NCI-H2171 (cell line): ENCODE measurements at places on chromosomes 6 and 20.

DNA sequence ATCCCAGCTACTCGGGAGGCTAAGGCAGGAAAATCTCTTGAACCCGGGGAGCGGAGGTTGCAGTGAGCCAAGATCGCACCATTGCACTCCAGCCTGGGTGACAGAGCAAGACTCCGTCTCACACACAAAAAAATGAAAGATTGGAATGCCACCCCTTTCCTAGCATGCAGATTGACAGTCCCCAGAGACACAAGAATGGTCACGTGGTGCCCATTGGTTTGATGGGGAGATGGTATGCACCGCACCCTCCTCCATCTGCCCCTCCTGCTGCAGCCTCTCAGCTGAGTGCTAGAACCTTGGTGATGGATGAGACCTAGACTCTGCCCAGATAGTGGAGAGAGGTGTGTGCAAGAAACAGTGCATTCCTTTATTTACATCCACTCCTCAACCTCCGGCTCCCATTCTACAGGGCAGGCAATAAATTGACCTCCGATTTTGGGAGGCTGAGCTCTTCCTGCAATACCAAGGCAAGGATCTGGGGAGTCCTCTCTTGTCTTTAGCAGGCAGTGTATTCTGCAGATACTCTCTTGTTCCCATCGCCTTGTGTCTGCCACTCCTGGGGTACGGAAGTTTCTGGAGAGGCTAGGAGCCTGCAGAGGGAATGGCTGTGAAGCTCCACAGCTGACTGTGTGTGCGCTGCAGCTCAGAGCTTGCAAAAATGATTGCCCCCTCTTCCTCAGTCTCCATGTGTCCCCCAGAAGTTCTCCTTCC lies 1.1 kb upstream of the RNF24 start:
- DNase-seq, result no peak

DNA sequence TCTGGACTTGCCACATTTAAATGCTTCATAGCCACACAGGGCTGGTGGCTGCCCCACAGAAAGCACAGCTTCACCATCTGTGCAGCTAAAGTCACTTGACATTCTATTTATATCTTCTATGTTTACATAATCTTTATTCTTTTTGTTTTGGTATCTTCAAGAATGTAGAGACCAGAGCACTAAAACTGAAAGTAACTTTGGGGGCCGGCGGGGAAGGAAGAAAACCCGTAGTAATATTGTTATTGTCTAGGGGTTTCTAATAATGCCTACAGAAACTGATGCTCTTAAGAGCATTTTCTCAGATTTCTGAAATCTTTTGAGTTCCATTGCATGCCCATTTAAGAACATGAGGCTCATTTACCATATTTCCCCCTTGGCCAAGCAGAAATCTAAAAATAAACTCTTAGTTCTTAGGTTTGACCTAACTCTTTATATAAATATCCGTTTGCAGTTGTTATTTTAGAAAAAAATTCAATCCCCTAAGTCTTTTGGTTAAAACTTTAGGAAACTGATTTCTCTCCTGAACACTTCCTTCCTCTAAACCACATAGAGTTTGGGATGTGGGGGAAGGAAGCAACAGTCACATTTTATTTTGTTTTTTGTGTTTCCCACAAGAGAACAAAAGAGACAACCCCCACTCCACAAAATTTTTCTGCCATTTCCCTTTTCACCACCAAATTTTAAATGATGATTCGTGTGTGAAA lies 207.6 kb downstream of the OGFRL1 start:
- DNase-seq, result no peak

- peak; percentile 44 for DNase-seq
Measured at GRCh38 chr20:576156-576555, 32.6 kb upstream of the CSNK2A1 start.

DNA sequence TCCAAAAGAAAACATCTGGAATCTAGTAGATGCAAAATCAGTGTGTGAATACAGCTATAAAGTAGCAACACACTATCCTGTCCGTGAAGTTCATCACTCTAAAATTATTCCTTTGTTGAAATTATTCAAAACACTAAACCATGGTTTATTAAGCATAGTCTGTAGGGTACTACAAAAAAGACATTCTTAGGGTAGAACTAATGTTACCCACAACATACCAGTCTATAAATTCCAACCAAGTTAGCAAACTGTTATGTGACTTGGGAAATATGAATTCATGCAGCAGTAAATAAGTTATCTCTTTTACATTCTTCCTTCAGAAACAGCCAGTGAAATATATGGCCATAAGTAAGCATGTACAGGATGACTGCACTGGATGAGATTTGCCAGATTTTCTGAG lies 580.3 kb upstream of the ADGRB3 start:
- no peak for DNase-seq

GRCh38 chr6:119986934-119987549 lies 637.5 kb upstream of the MAN1A1 start:
- no peak for DNase-seq

DNA sequence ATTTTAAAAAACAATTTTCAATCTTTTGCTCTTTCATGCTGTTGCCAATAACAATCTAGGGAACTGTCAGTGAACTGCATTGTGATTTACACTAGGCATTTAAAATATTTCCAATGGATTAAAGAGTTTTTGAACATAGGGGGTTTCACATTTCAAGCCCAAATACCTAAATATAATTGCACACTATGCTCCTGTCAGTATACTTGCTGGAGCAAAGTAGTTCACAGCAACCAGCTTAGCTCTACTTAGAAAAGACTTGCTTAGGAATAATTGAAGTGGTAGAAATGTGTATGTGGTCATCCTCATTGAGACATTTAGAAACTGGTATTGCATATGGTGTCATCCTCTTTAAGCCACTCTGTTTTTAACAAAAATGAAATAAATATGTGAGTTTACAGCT lies 41.7 kb upstream of the REV3L start:
- DNase-seq, result no peak

DNA sequence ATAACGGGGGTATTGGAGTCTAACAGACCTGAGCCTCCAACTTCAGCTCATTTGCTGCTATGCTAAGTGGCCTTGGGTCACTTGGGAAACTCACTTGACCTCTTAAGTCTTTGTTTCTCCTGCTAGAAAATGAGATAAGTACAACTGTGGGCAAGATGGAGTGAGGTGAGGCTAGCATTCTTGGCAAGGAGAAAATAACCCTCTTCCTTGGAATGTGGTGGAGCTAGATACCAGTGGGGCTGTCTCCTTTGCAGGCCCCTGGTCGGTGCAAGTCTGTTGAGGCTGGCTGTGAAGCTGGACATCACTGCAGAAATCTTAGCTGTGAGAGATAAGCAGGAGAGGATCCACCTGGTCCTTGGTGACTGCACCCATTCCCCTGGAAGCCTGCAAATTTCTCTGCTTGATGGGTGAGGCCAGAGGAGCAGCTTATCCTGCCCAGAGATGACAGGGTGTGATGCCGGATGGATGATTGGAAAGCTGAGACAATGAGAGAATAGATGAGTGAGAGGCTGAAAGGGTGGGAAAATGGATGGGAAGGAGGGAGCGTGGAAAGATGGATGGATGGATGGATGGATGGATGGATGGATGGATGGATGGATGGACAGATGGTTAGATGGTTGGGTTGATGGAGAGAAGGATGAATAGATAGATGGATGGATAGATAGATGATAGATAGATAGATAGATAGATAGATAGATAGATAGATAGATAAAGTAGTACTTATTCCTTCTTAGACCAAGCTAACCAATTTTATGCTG lies 4.4 kb downstream of the BPIFA1 start:
- no peak for DNase-seq

- no peak for DNase-seq
Measured at GRCh38 chr6:84696166-84696565, 68.2 kb downstream of the TBX18 start.

DNA sequence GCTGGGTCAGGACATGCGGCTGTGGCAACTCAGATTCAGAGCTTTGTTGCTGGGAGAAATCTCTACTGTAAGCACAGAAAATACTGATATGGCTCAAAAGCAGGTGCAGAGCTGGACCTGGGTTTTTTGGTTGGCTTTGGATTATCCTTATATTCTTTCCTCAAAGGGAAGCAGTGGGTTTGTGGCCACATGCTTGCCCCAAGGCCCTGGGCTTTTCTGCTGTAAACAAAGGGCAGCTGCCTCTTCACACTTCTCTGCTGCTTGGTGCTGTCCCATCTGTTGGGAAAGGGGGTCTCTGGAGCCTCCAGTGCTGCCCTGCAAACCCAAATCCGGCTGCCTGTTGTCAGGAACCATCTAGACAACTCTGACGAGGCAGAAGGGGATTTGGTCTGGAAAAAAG lies 52.4 kb downstream of the ANKRD6 start:
- DNase-seq, result no peak

- no peak for DNase-seq
Measured at GRCh38 chr6:3301506-3301905, 42.8 kb downstream of the PSMG4 start.
